CD4-positive, alpha-beta T cell (primary cell): ENCODE measurements at places on chromosomes 5 and 9.

DNA sequence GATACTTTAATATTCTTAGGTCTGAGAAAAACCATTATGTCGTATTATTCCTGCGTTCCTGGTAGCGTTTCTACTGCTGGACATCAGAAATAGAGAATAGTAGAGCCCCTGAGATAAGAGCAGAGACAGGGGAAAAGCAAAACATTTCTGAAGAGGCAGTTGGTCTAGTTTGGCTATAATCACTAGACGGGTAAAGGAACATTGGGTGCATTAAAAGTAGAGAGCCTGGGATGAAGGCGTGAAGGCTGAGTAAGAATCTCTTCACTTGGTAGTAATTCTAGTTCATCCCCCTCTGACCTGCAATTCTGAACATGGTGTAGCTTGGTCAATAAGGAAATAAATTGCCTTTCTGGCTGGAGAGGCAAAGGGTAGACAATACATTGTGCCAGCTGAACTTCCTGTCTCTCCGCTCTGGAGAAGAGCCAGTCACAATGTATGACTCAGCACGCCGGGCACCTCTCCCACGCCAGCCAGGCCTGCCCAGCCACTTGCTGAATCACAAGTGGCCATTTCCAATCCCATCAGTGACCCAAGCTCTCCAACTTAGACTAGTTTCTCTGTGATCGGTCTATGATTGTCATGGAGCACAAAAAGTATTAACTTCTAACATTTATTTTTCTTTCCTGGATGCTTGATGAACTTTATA is 75.4 kb downstream of the STK32A start:
- no peak overlapping the region for H3K27ac ChIP-seq
- H3K4me1 ChIP-seq, result no peaks in the 10 kb centered on the region
- no peak overlapping the region for H3K4me3 ChIP-seq
- no peak for DNase-seq

DNA sequence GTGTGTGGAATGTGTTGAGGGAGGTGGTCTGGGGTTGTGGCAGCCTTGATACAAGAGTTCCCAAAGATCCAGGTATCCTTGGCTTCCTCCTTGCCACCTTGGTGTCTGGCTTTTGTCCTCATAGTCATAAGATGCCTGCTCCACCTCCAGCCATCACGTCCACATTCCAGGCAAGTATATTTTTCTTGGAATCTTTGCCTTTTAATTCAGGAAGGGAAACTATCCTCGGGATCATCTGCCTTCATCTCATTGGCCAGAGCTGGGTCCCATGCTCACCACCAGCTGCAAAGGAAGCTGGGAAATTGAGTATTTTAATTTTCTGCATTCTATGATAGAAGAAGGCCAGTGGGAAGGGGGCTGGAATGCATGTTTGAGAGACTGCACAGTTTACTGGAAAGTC is 186.7 kb downstream of the C9orf50 start:
- DNase-seq, result no peak
- H3K4me1 ChIP-seq, result peaks cover 23% of the 10 kb centered on the region
- H3K27ac ChIP-seq, result no peak overlapping the region
- no peaks in the 10 kb centered on the region for H3K36me3 ChIP-seq
- peaks cover 17% of the 10 kb centered on the region for H3K27me3 ChIP-seq

DNA sequence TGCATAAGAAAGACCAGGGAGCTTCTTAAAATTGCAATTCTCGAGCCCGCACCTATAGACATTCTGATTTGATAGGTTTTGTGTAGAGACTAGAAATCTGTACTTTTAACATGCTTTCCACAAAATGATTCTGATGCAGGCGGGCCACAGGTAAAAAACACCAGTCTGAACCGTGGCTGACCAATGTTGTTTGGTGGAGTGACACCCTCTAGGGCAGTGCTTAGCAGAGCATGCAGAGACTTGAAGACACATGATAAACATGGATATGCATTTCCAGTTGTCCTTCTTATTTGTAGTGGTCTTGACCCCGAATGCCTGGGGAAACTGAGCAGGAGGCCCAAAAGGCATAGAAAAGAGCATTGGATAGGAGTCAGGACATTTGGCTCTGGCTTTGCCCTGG is 10.5 kb upstream of the COL15A1 start:
- H3K4me1 ChIP-seq, result no peaks in the 10 kb centered on the region
- H3K4me3 ChIP-seq, result no peak overlapping the region
- no peak for DNase-seq
- H3K27me3 ChIP-seq, result peaks cover 13% of the 10 kb centered on the region

- H3K4me1 ChIP-seq, result no peaks in the 10 kb centered on the region
- no peaks in the 10 kb centered on the region for H3K27me3 ChIP-seq
- no peaks in the 10 kb centered on the region for H3K36me3 ChIP-seq
- DNase-seq, result no peak
These were observed 728.3 kb upstream of the SEMA6A start for GRCh38 chr5:117302949-117303348.

GRCh38 chr5:4480528-4481349 is 659.4 kb upstream of the ADAMTS16 start:
- no peaks in the 10 kb centered on the region for H3K36me3 ChIP-seq
- no peaks in the 10 kb centered on the region for H3K27me3 ChIP-seq
- H3K4me1 ChIP-seq, result no peaks in the 10 kb centered on the region
- no peak for DNase-seq

- no peak overlapping the region for H3K27ac ChIP-seq
- H3K36me3 ChIP-seq, result no peaks in the 10 kb centered on the region
- DNase-seq, result no peak
These were observed 801.2 kb downstream of the MAT2B start for GRCh38 chr5:164306662-164307061.

- DNase-seq, result no peak
- H3K27ac ChIP-seq, result no peak overlapping the region
- no peak overlapping the region for H3K4me3 ChIP-seq
- H3K4me1 ChIP-seq, result no peaks in the 10 kb centered on the region
- H3K36me3 ChIP-seq, result no peaks in the 10 kb centered on the region
These were observed 314.5 kb downstream of the CCDC171 start for GRCh38 chr9:15867334-15867733.

DNA sequence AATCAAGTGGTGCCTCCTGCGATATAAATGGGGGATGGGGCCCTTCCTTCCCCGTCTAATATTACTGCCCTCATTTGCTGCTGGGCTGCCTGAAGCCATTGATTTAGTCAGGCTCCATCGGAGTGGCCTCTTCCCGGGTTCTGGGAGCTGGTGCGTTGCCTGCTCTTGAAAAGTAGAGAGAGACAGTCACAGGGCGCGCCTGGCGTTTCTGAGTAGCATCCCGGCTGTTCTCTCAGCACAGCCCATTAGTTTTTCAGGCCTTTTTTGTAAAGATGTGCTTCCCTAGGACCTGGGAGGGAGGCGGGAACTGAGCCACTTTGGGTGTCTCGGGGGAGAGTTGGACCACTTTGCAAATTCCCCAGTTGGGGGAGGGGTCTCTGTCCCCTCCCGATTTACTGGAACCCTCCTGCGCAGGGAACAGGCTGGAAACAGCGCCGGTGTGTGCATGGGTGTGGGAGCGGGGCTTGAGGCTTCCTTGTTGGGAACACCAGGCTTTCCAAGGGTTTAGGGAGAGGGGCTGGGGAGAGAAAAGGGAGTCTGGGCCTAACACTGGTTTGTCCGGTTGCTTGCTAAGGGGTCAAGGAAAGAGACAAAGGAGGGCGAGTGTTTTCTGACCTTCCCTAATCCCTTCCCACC is 4.7 kb downstream of the PRDM6 start:
- no peak for DNase-seq
- H3K36me3 ChIP-seq, result no peaks in the 10 kb centered on the region
- H3K27ac ChIP-seq, result no peak overlapping the region
- peaks cover 12% of the 10 kb centered on the region for H3K4me1 ChIP-seq
- peaks cover 56% of the 10 kb centered on the region for H3K27me3 ChIP-seq

GRCh38 chr5:119743927-119744326 is 114.6 kb downstream of the FAM170A start:
- H3K36me3 ChIP-seq, result no peaks in the 10 kb centered on the region
- H3K27me3 ChIP-seq, result no peaks in the 10 kb centered on the region
- H3K4me3 ChIP-seq, result no peak overlapping the region

- H3K36me3 ChIP-seq, result no peaks in the 10 kb centered on the region
- H3K4me3 ChIP-seq, result no peak overlapping the region
- no peaks in the 10 kb centered on the region for H3K4me1 ChIP-seq
These were observed 288.1 kb upstream of the EFNA5 start for GRCh38 chr5:107958861-107959260.

DNA sequence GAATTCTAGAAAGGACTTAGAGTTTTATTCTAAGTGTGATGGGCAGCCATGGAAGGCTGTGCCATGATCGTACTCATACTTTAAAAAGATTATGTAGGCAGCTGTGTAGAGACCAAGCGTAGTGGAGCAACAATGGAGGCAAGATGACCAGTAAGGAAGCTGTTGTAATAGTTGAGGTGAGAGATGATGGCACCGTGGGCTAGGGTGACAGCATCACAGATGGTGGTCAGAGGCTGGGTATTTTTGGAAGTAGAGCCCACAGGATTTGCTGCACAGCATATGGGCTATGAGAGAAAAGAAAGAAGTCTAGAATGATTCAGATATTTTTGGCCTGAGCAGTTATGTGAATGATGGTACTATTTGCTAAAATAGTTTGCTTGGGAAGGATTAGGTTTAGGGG is 7.7 kb downstream of the ARHGAP26 start:
- peaks cover 17% of the 10 kb centered on the region for H3K4me1 ChIP-seq
- H3K4me3 ChIP-seq, result no peak overlapping the region
- no peaks in the 10 kb centered on the region for H3K36me3 ChIP-seq
- no peak for DNase-seq
- H3K27me3 ChIP-seq, result no peaks in the 10 kb centered on the region

GRCh38 chr5:176809544-176810080 is 747 bp upstream of the UNC5A start:
- peaks cover 18% of the 10 kb centered on the region for H3K4me1 ChIP-seq
- no peaks in the 10 kb centered on the region for H3K36me3 ChIP-seq
- no peak for DNase-seq
- peaks cover 69% of the 10 kb centered on the region for H3K27me3 ChIP-seq

- H3K27me3 ChIP-seq, result no peaks in the 10 kb centered on the region
- no peaks in the 10 kb centered on the region for H3K4me1 ChIP-seq
- no peak overlapping the region for H3K27ac ChIP-seq
- no peak overlapping the region for H3K4me3 ChIP-seq
These were observed 57.8 kb downstream of the ZNF462 start for GRCh38 chr9:106920701-106921283.

- H3K36me3 ChIP-seq, result no peaks in the 10 kb centered on the region
- no peak overlapping the region for H3K27ac ChIP-seq
- no peak overlapping the region for H3K4me3 ChIP-seq
These were observed 5.0 kb downstream of the OR2V2 start for GRCh38 chr5:181152406-181152805.

DNA sequence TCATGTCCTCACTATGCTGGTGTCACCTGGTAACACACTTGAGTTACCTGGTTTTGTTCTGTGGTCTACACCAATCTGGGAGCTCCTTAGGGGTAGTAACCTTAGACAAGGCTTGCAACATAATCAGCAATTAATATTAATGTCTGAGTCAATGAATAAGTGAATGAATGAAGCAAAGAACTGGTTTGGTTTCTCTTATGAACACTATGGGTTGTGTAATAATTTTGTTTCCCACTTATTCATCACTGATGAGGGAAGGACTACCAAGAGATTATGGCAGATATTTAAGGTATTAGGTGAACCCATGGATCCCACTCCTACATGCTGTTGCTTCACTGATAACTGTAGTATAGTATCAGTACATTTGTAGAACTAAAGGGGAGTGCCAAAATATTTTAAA is 116.0 kb downstream of the SLC12A2 start:
- no peak overlapping the region for H3K4me3 ChIP-seq
- no peaks in the 10 kb centered on the region for H3K27me3 ChIP-seq
- DNase-seq, result no peak
- no peak overlapping the region for H3K27ac ChIP-seq

GRCh38 chr9:88533951-88534455 is 975 bp upstream of the NXNL2 start:
- H3K27me3 ChIP-seq, result peaks cover 25% of the 10 kb centered on the region
- no peak overlapping the region for H3K27ac ChIP-seq
- no peak for DNase-seq
- peaks cover 18% of the 10 kb centered on the region for H3K4me1 ChIP-seq

DNA sequence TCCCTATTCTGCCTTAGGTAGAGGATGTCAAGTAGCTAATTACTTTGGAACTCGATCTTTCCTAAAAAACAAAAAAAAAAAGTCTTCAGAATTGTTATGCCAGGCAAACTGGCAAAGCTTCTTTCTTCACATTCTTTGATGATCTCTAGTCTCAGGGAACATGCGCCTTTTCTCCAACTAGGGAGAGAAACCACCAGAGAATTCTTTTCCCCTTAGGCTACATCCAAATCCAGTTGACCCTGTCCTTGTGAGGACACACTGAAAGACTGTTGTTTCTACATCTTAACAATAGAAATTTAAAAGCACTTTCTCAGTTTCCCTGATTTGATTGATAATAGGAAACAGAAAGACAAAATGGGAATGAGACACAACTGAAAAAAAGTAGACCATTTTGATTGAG is 94.7 kb upstream of the ITGA2 start:
- no peaks in the 10 kb centered on the region for H3K36me3 ChIP-seq
- H3K27me3 ChIP-seq, result no peaks in the 10 kb centered on the region
- no peak overlapping the region for H3K27ac ChIP-seq
- no peaks in the 10 kb centered on the region for H3K4me1 ChIP-seq
- no peak for DNase-seq
- no peak overlapping the region for H3K4me3 ChIP-seq

DNA sequence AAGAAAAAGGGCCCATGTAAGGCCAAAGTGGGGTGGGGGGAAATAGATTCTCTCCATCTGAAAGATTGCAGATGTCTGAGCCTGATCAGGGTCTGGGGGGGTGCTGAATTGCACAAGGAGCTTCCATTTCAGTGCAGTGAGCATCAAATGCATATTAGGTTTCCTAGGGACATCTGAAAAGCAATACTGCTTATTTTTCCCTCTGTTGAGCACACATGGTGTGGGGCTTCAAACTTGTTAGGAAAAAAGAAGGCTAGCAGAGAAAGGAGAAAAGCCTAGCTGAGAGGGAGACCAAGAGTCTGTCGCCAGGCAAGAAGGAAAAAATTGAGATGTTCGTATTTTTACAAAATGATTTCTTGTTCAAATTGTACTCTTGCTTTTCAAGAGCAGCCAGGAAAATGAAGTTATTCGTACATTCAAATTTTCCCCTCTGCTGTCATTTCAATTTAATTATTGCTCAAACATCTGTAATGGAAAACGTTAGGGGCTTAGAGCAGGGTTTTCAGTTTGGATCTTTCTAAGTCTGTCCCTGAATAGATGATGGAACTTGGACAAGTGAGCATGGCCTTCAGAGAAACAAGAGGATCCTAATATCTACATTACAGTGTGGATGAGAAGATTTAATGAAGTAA is 191.9 kb upstream of the GAS1 start:
- H3K4me1 ChIP-seq, result no peaks in the 10 kb centered on the region
- no peaks in the 10 kb centered on the region for H3K36me3 ChIP-seq
- DNase-seq, result no peak
- H3K27me3 ChIP-seq, result peaks cover 8% of the 10 kb centered on the region
- no peak overlapping the region for H3K4me3 ChIP-seq

GRCh38 chr9:136947955-136948510 is 3.0 kb downstream of the C8G start:
- no peak overlapping the region for H3K4me3 ChIP-seq
- peaks cover 3% of the 10 kb centered on the region for H3K36me3 ChIP-seq
- H3K4me1 ChIP-seq, result peaks cover 51% of the 10 kb centered on the region
- H3K27ac ChIP-seq, result no peak overlapping the region
- no peak for DNase-seq
